ENCODE measurements at places on chromosomes 16 and 17.

DNA sequence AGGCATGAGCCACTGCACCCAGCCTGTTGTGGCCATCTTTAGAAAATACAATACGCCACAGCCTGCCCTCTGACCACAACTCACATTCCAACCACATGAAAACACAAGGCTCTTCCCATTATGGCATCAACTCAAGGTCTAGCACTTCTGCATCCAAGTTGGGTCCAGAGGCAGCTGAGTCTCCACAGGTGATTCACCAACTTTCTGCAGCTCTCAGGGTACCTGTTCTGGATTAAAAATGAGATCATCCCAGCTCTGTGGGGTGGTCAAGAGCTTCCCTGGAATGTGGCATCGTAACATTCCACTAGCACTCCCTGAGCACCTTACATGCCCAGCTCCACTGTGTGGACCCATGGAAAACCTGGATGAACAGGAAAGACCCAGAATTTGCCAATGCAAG, 9.9 kb upstream of the GUCY2D start:
- DNase-seq, result no peak

DNA sequence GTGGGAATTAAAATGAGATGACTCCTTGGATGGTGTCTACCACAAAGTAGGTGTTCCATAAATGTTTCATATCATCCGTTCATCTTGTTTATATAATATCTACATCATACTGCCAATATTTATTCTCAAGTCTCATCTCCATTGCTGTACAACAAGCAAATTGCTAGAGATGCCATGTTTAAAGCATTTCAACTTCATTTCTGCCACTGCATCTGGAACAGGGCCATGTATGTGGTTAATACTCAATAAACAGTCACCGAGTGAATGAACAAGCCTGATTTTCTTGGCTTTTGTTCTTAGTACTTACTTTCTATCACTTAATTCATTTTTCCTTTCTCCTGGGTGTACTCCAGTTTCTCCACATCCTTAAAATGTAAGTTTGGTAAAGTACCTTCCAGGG, 107.6 kb downstream of the KCNJ2 start:
- DNase-seq, result no peak

DNA sequence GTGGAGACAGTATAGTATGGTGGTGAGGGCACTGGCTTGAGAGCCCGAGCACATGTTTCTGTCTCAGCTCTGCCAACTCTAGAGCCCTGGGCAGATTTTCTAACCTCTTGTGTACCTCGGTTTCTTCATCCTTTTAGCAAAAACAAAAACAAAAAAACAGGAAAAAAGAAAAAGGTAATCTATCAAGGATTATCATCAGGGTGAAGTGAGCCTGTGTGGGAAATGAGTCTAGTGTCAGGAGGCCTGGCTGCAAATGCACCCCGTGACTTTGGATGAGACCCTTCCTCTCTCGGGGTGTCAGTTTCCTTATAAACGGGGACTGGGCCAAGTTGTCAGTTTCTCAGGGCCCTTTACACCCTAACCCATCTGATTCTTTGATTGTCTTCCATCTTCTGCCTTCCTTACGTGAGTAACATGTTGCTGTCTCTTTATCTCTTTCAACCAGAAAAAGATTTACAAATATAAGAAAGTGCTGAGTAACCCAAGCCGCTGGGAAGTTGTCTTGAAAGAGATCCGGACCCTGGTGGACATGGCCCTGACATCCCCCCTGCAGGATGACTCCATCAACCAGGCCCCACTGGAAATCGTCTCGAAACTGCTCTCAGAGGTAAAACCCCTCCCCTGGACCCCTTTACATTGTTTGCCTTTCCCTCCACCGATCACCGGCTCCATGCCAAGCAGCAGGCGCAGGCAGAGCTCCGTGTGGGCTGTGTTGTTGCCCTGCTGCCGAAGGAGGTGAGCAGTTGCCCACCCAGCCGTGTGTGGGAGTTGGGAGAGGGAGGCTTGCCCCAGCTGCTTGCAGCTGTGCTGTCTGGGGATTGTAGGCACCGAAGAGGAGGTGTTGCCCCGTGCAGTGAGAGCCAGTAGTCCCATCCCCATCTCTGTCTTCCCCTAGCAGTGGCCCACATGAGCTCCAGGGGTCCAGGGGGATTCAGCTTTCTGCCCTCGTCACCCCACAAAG, 127.1 kb upstream of the PLCG2 start:
- DNase-seq, result no peak

- no peak for DNase-seq
These were observed 28.5 kb upstream of the SHCBP1 start for GRCh38 chr16:46649588-46650253.

DNA sequence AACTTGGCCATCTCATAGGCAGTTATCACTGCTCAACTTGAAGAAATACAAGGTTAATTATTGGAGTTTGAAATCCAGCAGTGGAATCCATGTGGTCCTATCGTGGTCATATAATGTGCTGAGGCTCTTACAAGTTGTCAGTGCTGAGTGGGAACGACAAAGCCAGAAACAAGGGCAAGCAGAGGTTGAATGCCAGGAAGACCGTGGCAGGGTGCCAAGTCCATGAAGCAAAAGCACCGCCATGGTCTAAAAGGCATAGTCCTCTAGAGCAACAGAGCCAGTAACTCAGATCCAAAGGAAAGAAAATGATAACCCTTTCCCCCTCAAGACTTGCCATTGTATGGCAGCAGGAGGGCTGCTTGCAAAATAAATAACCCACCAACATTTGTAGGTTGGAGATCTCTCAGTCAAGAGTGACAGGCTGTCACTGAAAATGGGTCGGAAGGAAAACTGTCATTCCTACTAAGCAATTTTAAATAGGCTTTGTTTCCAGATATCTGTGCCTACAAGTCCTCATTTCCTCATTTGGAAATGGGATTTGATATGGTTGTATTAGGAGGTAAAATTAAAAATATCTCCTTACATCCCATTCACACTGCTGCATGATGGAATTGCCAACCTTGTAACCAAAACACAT, 36.4 kb upstream of the HSBP1 start:
- DNase-seq, result peak; percentile 44

All from pulmonary artery endothelial cell (primary cell).